ENCODE measurements at places on chromosomes 5 and 9.

DNA sequence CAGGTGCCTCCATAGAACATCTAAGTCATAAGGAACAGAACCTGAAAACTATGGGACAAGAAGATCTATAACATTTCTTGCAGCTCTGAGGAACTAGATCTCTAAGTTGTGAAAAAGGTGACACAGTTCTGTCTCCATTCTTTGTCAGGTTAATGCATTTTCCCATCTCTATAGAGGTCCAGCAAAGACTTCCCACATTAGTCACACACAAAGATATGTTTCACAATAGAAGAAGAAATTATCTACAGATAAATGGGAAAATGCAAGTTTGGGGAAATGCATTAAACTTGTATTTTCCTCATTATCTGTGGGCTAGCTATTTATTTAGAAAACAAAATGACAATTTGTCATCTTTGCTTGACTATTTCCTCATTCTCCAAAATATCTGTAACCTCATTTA lies 458.6 kb upstream of the PAPPA start:
- DNase-seq, result no peak

- no peak for DNase-seq
Observed at GRCh38 chr5:78555870-78556269, 92.7 kb downstream of the LHFPL2 start.

DNA sequence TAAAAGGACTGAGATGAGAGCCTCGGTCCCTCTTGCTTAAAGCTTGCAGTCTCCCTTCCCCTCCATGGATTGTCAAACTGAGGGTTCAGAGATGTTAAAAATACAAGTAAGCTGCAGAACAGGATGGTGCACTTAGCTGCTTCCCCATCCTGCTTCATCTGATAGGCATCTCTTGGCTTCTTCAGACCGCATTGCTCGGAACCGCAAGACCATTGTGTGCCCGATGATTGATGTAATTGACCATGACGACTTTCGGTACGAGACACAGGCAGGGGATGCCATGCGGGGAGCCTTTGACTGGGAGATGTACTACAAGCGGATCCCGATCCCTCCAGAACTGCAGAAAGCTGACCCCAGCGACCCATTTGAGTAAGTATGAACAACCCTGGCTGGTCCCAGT lies 65.5 kb upstream of the SAP30L start:
- no peak for DNase-seq

DNA sequence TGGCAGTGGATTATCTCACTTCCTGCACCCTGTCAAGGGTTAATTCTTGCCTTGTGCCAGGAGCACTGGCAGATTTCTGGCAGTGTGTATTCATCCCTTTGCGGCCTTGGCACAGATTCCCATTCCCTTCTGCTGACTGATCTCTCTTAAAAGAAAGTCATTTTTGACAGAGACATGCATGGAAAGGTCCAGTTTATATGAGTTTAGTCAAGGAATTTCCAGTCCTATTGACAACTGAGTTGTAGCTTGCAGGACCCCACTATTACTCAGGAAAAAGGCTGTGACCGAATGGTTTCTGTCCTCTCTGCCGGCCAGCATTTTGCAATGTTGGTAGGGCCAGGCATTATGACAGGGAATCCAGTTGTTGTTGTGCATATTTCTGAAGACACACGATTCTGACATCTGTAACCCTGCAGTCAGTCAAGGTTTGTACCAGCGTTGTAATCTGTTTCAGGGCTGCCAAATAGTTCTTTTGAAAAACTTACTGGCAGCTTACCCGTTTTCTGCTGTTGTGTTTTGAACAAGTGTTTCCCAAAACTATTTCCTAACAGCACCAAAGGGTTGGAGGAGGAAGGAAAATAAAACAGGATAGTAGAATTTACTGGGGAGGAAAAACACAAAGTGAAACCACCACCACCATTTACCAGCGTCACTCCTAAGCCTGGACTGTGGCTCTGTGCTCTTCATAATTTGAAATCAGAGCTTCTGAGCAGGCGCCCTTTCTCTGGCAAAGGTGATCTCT lies 243.4 kb upstream of the KLF4 start:
- DNase-seq, result no peak

GRCh38 chr5:122435234-122435633 lies 123.2 kb downstream of the SNCAIP start:
- no peak for DNase-seq

DNA sequence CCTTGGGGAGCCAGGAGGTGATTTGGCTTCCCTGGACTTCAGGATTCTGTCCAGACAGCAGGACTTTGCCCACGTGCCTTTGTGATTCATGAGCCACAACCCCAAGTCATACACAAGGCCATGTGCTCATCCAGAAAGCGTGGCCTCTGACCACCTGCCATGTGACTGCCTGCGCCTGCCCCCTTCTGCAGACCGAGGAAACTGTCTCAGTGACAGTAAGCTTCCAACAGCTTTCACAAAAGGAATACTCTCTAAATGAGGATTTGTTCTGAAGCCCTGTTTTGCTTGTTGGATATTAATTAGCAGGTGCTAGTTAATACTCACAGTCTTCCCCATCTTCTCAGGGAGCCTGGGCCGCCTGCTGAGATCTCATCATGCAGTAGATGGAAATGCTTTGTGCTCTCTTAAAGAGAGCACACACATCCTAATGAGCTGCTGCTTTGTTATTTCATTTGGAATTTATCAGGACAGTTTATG lies 36.9 kb upstream of the ANGPTL2 start:
- no peak for DNase-seq

DNA sequence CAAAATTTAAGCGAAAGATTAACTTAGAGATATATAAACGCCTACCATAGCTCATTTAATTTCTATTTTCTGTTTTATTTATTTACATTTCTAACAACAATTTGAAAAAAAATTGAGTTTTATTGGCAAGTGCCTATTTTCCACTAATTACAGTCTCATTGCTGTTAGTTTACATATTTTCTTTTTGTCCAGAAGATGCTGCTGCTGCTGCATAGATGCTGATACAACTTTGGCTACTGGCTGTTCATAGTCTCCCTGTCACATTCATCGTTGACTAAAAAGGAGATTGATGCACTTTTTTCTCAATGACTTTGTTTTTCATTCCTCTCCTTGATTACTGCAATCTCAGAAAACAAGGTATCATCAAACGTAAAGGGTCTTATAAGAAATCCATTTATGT lies 235.4 kb downstream of the CDH9 start:
- no peak for DNase-seq

DNA sequence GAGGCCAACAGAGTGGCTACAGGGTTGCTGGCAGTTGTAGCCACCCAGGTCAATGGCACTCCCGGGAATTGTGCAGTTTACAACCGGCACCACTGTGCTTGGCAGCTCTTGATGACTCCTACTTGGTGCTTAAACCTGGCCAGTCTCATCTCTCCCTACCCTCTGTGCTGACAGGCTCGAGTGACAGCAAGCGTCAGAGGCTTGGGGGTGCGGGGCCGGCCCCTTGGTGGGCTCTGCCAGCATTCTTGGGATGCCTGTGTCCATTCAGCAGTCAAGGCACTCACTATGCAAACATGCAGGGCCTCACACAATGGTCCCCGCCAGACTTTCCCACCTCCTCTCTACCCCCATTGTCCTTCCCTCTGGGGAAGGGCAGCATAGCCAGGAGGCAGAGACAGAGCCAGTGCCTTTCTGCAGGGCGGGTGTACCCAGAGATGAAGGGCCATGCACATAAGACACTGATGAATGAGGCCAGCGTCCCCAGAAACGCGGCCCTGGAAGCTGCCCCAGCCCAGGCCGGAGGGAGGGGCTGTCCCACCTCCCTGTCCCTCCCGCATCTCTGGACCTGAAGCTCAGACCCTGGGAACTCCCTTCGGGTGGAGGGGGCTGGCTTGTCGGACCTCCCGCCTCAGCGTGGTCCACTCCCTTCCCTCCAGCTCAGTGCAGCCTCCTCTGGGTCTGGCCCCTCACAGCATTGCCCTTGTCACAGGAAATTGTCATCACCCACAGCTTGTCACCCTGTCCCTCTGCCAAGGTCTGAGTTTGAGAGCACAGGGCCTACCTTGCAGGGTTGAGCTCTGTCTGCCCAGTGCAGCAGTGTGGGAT lies 26.4 kb upstream of the NOTCH1 start:
- DNase-seq, result no peak

DNA sequence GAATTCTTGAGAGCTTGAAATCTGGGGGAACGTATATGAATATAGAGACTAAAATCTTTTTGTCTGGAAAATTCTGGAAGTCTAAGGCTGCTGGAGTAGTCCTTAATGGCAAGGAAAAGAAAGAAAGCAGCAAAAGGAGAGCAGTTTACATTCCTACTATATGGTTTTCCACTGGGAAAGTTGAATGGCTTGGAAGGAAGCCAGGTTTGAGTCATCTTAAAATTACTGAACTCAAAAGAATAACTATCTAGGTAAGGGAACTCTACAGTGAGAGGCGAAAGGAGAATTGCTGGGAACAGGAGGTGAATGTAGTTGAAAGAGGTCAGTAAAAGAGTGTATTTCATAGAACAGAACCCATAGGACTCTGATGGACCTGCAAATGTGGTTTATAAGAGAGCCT lies 258.1 kb upstream of the EDIL3 start:
- DNase-seq, result no peak

DNA sequence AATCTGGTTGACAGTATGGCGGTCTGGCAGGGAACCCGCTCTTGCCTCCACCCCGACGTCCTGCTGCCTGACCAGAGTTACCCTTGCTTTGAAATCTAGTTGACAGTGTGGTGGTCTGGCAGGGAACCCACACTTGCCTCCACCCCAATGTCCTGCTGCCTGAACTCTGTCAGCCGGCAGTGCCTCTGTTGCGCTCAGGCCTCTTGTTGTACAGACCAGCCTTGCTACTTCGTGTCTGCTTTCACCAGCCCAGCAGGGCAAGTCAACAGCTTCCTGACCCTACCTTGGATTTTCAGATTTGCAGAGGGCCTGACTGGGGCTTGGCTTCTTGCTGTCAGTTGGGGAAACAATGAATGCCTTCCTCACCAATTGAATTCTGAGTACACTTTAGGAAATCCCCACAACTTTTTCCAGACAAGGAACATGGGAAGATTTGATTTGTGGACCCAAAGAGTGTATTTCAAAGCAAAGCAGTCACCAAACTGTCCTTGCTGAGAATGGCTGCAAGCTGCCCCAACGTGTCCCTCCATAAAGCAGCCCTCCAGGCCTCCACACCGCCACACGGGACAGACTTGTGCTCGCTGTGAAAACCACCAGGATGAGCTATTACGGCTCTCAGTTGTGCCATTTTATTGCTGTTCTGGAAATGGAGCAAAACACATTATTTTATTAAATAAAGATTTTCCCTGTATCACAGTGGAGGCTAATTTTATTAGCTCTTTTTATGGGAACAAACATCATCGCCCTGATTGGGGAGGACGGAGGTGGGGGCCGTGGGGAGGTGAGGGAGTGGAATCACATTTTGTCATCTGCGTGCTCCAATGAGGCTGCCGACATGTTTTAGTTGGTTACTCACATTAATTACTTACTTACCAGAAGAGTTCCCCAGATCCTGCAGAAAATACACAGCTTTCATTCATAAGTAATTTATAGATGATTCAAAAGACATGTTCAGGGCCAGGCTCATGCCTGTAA lies 189.3 kb downstream of the AOPEP start:
- no peak for DNase-seq

DNA sequence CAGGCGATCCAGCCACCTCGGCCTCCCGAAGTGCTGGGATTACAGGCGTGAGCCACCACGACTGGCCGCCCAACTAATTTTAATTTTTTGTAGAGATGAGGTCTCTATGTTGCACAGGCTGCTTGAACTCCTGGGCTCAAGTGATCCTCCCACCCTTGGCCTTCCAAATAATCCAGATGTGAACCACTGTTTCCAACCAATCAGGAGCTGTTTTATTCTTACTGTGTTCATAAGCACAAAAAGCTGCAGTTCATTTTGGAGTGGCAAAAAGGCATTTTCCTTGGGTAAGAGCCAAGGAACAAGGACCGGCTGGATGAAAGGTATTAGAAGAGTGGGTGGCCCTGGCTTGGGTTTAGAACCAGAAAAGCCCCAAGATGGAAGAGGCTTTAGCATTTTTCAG lies 5.2 kb upstream of the SLC27A4 start:
- no peak for DNase-seq

DNA sequence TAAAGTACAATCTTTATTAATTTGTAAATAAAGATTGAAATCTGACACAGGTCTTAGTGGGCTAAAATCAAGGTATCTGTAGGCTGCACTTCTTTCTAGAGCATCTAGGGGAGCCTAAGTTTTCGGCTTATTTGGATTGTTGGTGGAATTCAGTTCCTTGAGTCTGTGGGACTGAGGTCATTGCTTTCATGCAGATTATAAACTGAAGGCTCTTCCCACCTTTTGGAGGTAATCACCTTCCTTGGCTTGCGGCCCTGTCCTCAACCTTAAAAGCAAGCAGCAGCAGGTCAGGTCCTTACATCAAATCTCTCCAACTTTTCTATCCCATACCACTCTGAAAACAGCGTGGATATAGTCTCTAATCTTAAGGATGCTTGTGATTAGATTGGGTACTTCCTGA lies 25.9 kb downstream of the MAT2B start:
- DNase-seq, result no peak

Measured in NCI-H526 (cell line).